ENCODE measurements at places on chromosomes 1 and 21.

GRCh38 chr1:16162163-16162822 lies 6.4 kb upstream of the EPHA2 start:
- DNase-seq = no peak

DNA sequence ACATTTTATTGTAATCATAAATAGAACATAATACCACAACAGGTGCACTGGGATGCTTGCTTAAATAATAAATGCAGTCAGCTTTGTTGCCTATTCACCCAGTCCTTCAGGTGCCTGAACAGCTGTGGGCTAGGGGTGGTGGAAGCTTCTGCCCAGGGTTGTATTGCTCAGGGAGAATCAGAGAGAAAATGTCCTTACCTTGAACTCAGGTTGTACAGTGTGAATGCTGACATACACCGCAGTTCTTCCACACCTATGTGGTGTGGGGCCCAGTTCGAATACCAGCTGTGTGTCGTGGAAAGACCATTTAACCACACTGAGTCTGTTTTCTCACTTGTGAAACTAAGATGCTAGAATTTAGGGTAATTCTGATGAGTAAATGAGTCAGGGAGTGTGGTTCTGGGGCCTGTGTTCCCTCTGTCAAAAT lies 115.7 kb upstream of the ATP1A1 start:
- no peak for DNase-seq

DNA sequence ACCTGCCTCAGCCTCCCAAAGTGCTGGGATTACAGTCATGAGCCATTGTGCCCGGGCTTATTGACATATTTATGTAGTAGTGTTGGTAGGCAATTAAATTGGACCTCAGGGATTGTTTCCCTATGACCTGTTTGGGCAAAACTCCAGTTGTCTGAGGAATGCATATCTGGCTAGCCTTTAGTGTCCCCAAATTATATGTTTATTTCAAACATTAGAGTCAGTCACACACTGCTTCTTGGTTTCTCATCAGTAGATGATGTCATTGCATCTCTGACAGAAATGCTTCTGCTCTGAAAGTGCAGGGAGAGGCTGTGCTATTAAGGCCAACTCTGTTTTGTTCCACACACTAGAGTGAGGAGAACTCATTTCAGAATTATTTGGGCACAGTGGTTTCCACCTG lies 12.5 kb downstream of the PIP5K1A start:
- no peak for DNase-seq

DNA sequence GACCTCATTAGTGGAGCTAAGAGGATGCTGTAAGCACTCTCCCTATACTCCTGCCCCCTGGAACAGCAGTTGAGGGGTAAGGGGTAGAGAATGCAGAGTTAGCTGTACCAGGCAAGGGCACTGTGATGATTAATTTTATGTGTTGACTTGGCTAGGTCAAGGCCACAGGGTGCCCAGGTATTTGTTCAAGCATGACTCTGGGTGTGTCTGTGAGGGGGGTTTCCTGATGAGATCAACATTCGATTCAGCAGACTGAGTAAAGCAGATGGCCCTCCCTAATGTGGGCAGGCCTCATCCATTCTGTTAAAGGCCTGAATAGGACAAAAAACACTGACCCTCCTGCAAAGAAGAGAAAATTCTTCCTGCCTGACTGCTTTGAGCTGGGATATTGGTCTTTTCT lies 110.8 kb downstream of the KCND3 start:
- DNase-seq = no peak

DNA sequence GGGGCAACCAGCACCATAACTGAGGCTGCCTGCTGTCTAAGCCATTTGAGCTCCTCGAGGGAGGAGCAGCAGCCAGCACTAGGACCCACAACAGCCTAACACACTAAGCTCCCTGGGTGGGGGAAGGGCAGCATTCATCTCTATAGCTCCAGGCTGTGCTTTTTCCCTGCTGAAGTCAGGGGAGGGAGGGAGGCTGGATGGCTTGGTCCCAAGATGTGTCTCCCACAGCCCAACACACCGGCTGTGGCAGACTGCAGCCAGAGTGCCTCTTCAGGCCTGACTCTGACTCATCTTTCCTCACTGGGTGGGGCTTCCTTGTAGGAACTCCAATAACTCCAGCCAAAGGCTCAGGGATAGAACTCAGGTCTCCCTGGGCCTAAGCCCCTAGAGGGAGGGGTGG lies 296.3 kb downstream of the PRDM2 start:
- no peak for DNase-seq

- DNase-seq = no peak
These were observed 28.7 kb downstream of the PHC2 start for GRCh38 chr1:33402206-33402605.

GRCh38 chr1:17877896-17878295 lies 122.8 kb downstream of the ACTL8 start:
- DNase-seq = no peak

GRCh38 chr1:30795026-30795425 lies 37.5 kb upstream of the LAPTM5 start:
- no peak for DNase-seq

DNA sequence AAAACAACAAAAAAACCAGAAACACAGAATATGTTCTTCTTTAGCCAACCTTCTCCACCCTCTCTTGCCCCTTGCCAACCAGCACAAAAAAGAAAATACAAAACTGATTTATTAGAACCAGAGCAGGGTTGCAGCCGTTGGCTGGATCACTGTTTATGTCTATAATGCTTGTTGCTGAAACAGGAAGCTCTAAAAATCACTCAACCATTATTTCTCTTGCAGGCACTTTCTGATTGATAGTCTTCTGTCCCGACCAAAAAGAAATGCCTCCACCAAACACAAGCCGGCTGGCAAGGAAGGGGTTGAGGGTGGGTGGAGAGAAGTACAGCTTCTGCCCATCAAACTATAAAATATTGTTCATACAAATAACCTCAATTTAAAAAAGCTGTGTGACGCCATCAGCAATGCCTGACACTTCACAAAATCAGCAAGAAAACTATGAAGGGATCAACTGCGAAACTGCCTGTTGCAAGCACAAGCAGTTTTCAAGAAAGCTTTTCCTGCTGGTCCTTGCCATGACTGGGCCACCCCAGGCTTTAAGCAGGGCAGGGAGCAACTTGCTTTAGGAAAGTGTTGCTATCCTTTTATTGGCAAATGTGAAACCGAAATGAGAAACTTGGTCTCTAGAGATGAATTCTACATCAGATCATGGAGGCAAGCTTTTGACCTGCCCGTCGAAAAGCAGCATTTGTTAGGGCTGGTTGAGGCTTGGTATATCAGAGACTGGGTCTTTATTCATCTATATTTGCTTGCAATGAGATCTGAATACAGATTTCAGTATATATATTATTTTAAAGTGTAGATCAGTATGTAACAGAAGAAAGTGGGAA lies 174.2 kb downstream of the RUNX1 start:
- DNase-seq = no peak

DNA sequence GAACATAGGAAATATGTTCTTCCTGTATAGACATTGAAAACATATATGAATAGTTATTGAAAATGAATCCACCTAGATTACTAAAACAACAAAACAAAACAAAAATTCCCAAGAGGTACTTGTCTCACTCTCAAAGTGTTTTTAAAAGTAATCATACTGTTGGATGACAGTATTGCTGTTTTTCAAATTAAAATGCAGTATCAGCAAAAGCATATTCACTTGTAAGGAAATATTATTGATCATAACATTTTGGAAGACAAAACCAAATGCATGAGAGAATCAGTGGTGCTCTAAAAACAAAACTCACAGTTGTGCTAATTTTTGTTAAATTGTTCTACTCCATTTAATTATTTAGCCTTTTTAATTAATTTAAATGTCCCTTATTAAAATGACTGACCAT lies 131.0 kb downstream of the COL11A1 start:
- DNase-seq = no peak

DNA sequence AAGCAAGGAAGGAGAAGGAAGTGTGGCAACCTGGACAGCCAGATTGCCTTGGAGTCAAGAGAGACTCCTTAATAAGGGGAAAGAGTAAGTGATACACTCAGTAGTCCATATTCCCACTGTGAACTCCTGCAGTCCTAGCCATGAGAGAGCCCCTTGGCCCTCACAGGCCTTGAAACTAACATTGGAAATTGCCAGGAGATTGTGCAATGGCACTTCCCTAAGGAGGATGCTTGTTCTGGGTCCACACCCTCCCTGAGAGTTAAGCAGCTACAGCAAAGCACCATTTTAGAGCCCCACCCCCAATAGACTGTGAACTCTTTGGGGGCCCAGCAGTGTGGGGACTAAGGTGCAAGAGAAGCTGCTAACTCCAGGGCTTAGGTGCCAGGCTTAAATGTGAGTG lies 367.7 kb upstream of the CAMK1G start:
- no peak for DNase-seq

DNA sequence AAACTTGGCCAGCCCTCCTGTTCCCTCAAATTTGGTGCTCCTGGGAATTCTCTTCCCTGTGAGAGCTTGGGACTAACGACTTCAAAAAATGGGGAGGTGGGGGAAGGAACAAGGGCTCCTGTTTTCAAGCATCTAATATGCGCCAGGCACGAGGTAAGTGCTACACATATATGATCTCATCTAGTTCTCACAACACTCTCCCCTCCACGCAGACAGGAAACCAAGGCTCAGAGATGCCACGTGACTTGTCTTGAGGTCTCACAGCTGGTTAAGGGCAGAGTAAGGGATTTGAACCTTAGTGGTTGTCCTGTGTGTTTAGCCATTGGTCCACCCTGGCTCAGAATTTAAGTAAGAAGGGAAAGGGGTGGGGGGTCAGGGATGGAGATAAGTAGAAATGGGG lies 125.9 kb downstream of the DMRTB1 start:
- DNase-seq = no peak

DNA sequence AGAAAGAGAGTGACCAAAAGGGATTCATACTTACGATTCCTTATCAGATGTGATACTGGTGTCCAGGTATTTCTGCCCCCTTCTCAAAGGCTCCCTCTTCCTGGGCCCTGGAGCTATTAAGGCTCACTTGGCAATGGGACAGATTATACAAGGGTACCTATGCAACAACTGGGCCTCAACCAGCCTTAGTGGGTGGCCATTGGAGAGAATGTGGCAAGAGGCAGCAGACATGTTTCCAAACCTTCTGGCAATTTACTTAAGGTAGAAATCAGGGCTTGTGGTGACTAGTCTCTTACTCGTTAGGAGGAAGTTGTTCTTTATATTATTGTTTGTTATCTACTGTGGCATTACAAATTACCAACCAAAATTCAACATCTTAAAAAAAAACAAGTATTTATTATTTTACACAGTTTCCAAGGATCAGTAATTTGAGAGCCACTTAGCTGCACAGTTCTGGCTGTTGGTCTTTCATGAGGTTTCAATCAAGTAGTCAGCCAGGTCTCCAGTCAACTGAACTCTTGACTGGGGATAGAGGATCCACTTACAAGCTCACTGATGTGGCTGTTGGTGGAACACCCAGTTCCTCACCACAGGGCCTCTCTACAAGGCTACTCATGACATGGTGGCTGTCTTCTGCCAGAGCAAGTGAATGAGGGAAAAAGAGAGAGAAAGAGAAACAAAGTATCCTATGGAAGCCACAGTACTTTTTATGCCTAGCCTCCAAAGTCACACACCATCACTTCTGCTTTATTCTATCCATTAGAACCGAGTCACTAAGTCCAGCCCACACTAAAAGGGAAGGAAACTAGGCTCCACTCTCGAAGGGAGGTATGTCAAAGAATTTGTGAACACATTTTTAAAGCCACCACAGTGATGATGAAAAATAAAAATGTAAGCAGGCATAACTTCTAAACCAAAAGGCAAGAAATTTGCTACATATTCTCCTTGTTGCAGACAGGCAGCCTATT lies 10.7 kb downstream of the ZNF648 start:
- no peak for DNase-seq
